ENCODE measurements at places on chromosomes 1 and 21.

- no peak for DNase-seq
Measured at GRCh38 chr1:168403140-168403539, 122.5 kb downstream of the TBX19 start.

DNA sequence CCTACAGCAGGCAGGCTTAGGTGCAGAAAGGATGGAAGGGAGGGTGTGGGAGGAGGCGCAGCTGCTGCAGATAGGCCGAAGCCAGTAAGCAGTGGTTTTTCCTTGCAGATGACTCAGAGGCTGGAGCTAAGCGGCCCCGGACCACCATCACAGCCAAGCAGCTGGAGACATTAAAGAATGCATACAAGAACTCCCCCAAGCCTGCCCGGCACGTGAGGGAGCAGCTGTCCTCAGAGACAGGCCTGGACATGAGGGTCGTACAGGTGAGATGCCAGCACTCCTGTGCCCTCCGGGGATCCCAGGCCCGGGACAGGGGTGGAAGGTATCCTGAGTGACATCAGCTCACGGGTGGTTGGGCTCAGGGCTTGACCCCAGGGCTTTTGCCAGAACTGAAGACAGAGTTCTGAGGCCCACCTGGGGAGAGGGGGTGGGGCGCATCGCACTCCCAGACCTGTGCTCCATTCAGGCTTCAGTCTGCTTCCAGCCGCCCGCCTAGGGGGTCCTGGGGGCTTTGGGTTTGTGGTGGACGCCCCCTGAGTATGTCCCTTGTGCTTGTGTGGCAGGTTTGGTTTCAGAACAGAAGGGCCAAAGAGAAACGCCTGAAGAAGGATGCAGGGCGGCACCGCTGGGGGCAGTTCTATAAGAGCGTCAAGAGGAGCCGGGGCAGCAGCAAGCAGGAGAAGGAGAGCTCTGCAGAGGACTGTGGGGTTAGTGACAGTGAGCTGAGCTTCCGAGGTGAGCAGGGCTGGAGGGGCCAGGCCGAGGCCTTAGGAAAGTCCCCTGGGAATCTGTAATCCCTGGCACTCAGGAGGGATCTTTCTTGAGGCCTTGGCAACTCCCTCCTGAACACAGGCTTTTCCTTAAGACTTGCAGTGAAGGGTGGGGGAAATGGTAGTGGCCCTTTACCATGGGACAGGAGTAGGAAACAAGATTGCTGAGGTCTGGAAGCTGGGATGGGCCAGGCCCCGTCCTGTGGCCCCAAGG, 41.5 kb downstream of the LHX4 start:
- peak; percentile 86 for DNase-seq

DNA sequence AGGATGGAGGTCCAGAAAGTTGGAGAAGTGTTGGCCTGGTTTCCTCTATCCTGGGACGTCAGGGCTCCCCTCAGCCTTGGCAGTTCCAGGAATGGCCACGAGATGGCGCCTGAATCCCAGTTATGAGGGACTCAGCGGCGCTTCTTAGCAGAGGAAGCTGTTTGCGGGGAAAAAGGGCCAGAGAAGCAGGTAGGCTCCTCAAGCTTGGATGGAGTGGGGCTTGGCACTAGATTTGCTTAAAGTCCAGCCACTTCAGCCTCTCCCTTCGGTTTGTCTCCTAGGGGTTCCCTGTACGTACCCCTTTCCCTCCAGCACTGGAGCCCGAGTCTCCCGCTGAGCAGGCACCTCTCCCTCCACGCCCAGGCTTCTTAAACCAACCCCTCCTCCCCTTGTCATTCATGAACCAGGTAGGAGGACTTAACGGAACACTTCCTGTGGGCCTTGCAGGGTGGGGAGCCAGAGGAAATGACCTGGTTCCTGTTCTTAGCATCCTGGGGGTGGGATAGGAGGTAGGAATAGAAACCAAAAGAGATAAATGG, 32.0 kb upstream of the TENT5B start:
- DNase-seq, result peak; percentile 78

DNA sequence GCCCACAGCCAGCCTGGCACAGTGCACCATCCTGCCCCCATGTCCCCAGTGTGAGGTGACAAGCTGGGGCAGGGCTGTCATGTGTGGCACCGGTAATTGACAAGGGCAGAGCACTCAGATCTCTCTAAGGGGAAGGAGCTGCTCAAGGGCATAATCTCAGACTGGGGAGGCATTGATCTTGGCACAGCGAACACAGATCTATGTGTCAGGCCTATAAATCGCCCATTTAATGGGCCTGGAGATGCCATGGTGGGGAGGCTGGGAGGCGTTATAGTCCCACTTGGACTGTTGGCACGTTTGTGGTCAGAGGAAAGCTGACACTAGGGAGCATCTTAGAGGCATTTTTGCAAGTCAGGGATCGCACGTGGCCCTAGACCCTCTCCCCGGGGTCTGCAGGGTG, 594.1 kb downstream of the PTPRU start:
- DNase-seq, result no peak

DNA sequence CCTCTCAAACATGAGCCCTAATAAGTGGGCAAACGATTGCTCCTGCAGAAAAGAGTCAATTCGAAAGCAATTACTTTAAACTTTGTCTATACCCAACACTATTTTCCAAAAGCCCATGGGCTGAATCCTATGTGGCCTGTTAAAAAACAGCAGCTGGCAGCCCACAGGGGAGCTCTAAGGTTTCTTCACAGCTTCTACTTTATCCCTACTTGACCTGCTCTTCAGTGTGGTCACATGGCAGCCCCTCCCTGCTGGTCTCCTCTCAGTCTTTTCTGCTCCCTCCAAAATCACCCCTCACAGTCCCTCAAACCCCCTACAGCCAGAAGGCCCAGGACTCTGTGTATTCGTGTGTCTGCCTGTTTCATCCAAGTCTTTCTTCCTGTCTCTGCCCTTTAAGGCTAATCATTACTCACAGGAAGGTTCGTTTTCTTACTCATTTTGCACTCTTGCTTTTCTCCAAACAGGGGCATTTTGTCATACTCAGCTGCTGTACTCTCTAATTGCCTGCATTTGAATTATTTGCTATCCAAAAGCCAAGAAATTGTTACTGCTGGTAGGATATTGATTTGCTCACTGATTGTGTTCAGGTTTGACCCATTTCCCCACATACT, 62.4 kb upstream of the FAM3B start:
- no peak for DNase-seq

- no peak for DNase-seq
Measured at GRCh38 chr1:22855668-22856606, 116.7 kb downstream of the LACTBL1 start.

GRCh38 chr1:58401991-58402390, 144.5 kb downstream of the OMA1 start:
- DNase-seq, result peak; percentile 45

DNA sequence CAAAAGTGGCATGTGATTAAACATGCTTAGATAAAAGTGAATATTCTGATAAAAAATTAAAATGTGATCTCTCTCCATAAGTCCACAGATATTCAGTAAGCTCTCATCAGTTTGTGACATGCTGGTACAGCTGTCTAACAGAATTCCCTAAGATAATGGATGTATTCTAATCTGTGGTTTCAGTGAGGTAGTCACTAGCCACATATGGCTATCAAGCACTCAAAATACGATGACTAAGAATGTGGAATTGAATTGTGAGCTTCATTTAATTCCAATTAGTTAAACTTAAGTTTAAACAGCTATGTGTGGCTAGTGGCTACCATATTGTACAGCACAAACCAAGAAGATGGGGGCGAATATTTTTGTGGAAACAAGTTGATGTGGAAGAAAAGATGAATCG, 4.1 kb upstream of the REG4 start:
- peak; percentile 70 for DNase-seq

DNA sequence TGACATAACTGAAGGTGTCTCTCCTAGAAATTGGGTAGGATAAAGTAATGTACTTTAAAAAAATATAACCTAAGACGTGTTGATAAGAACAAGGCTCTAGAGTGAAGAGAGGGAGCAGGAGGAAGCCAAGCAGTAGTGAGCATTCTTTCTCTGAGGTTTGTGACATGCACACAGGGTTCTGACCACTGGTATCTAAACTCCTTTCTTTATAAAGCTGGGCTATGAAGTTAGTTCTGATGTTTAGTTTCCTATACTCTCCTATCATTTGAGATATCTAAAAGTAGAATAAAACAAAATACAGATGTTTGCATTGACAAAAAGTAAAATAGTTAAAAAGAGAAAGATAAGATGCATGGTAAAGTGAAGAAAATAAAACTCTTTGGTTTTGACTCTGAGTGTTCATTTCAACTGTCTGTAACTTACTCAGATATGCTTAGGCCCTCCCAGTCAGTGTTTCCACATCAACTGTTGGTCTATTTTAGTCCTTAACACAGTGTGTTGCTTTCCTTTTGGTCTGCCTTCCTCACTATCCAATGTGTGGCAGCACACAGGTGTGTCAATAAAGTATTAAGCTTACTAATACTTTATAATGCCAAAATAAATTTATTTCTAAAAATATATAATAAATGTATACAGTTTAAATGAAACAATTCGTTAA, 543.5 kb downstream of the PTPRC start:
- no peak for DNase-seq

DNA sequence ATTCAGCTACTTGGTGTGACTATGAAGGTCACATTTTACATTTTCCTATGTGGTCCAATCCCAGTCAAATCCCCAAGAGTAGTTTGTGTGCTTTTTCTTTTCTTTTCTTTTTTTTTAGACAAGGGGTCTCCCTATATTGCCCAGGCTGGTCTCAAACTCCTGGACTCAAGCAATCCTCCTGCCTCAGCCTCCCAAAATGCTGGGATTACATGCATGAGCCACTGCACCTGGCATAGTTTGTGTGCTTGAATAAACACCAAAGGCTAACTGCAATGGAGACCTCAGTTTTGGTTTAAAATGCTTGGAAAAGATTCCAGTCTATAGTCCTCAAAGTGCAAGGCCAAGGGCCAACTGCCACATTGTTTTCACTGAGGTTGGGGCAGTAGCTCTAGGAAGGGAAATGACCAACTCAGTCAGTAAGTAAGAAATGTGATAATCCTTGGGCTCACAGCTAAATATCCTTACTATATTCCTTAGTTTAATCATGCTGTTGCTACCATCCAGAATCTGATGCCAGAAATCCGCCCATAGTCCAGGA, 38.6 kb downstream of the EIF2B3 start:
- no peak for DNase-seq

DNA sequence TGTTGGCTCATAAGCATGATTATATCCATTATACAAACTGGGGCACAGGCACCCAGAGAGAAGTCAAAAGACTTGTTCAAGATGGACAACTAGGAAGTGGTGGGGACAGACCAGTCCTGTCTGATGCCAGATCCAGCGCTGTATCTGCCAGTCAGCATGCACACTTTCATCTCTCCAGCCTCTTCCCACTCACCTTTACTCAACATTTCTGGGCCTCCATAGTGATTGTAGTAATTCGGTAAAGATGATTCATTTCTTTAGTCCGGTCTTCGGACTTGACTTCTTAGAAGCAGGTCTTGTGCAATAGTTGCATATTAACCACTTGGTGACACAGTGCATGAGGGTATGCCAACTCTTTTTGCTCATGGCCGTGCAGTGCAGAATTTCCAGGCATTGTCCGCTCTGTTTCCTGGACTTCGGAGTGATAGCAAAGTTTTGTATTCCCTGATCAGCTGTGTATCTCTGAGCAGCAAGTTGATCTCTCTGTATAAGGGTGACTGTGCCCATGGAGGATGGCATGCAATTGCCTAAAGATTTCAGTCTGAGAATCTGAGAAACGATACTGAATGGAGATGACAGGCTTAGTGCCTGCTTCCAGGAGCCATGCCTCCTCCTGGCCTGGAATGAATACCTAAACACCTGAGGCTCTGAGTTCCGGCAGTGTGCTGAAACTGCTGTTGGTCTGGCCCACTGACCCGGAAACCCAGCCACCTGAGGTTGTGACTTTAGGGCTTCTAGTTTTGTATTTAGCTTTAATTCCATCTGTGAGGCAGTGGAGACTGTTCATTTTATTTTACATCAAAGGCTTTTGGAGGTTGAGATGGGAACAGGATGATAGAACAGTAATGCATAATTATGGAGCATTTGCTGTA, 39.0 kb downstream of the GALNT2 start:
- peak; percentile 65 for DNase-seq

GRCh38 chr21:37636152-37636860, 269.7 kb downstream of the DYRK1A start:
- DNase-seq, result peak; percentile 85

- no peak for DNase-seq
Measured at GRCh38 chr1:247441606-247442005, 16.3 kb downstream of the OR2B11 start.

DNA sequence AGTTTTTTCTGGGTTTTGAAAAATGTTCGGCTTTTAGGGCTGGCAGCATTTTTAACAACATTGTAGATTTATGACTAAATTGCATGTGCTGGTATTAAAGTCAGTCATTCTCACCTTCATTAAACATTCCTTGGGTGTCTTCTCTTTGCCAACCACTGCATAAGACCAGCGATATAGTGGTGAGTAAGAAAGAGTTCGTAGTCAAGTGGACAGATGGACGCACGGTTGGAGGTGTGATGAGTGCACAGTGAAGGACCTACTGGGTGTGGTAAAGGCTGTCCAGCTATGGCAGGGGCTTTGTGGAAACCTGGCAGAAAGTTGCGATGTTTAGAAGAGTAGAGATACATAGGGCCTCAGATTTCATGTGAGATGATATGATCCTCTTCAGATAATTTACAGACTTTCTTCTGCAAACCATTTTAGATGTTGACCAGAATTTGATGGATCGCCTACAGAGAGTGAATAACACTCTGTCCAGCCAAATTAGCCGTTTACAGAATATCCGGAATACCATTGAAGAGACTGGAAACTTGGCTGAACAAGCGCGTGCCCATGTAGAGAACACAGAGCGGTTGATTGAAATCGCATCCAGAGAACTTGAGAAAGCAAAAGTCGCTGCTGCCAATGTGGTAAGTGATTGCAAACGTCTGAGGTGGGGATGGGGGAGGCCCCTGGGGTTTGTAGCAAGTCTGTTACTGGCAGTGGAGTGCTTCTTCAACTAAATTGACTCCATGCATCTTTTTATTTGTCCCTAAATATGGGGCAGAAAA, 56.0 kb upstream of the LAMC2 start:
- no peak for DNase-seq

DNA sequence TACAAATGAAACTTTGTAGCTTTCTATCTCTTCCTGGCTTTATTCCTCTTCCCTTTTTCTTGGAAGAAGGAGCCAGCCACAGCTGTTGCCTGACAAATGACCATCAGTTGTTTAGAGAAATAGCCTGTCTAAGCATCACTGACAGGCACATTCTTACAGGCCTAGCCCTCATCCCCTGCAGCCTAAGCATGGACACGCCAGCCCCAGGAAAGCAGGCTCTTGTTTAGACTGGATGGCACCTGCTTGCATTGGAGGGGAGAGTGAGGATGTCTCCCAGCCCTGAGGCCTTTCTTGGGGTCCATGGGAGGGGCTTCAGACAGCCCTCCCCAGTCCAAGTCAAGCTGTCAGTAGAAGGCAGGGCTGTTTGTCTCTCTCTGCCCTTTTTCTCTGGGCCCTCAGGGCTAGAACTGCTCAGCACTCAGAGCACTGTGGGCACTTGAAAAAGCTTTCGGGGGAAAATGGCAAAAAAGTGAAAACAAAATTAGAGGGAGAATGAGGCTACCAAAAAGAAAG, 282.5 kb upstream of the PLXNA2 start:
- no peak for DNase-seq

DNA sequence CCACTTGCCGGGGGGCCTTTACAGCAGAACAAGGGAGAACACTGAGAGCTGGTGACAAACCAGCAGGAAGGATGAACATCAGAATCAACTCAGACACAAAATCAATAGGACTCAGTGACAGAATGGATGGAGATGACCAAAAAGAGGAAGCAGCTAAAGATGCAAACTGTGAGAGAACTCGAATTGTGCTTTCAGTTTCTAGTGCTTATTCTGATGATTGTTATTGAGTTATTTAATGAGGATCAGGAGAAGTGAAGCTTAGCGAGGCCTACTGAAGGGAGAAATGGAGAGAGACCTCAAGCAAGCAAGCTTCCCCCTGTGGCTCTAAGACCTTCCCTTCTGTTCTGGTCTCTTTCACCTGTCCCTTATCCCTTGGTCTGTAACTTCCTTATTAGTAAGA, 30.3 kb upstream of the TMEM125 start:
- DNase-seq, result no peak

Measured in fibroblast of upper back skin (primary cell).